ENCODE measurements at places on chromosomes 7 and 10.

DNA sequence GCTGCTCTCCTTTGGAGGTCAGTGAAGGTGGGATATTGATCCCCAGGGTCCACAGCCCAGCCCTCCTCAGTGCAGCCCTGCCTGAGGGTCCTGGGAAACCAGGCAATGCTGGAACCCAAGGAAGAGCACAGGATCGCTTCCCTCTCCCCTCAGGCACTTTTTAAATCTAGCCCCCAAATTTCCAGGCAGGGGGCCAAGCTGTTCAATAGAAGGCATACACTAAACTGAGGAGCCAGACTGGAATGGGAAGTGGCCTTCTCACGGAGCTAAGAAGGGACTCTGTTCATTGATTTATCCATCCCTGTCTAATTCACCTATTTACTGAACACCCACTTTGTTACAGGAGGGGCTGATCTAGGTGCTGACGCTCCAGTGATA, 60.3 kb downstream of the GLI3 start:
- no peak for DNase-seq

DNA sequence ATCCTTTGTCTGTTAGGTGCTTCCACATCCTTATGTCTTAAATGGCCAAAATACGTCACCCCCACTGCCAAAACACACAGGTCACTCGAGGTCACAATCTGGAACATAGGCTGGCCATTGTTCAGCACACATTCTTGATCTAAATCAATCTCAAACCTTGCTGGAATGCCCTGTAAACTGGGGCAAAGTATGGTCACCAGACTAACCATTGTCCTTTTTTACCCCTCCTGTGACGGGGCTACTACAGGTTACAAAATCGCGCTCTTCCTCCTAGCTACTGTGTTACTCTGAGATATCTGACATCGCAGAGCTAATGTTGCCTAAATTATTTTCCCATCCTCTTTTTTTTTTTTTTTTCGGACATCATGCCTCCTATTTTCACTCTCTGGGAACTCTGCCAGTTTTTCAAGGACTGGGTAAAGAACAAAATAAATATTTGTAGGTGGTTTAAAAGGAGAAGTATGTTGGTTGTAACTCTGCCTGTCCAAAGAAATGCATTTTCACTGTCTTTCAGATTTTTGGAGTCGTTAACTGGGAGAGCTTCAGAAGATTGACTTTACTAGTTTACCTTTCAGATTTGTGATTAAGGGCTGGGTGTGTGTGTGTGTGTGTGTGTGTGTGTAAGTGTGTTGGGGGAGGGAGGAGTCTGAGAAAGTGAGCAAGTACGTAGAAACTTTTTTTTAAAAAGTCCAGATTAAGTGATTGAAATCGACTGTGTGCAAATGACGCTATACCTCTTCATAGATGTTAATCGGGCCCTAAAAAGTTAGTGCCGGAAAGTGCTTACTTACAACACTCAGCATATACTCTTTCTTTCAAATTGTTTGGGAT, 942 bp upstream of the KIAA1217 start:
- no peak for DNase-seq

DNA sequence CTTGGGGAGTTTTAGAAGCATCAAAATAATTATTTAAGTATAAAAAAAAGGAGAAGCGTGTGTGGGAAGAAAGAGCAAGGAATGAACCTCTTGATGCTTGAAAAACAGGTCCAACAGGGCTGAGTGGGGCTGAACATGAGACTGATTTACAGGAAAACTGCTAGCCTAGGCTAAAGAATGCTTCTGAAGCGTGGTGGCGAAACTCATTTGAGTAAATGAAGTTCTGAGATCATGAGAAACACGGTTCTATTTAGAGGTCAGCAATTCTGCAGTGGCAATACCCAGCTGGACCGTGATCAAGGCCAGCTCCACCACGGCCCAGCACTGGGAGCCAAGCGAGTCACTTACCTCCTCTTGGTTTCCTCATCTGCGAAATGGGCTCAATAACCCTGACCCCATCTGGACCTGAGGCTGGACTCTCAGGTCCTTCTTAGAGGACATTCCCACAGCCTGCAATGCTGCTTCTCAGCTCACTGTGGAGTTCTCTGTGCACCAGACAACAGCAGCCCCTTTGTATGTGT, 140.1 kb upstream of the ADAM12 start:
- no peak for DNase-seq

DNA sequence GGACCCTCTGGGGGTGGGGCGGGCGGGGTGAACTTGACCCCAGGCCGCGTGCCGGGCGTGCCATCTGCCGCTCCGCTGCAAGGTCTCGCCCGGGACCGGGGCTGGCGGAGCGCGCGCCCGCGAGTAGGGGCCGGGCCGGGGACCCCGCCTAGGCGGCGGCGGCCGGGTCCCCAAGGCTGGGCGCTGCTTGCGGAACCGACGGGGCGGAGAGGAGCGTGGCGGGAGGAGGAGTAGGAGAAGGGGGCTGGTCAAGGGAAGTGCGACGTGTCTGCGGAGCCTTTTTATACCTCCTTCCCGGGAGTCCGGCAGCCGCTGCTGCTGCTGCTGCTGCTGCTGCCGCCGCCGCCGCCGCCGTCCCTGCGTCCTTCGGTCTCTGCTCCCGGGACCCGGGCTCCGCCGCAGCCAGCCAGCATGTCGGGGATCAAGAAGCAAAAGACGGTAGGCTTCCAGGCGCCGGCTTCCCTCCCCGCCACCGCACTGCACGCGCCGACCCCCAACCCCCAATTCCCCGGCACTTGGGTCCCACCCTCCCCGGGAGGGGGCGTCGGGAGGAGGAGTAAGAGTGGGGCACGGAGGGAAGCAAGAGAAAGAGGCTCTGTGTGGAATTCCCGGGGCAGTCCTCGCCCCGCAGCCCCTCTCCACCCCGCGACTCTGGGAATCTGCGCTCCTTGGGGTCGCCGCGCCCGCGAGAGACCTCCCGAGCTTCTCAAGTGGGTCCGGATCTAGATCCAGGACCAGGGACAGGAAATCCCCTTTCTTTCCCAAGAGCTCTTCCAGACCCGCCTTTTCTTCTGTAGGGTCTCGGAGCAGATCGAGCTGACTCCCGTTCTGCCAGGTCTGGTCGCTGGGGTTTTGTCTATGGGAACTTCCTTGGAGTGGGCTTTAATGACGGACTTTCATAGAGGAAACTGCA, at the start of gene PAPSS2:
Gene PAPSS2 (plus strand): TSS at position 308 of the 913 bp plus-strand sequence. CDS start 104 bp downstream, at position 412.
- no peak for DNase-seq

GRCh38 chr10:131391936-131392335, 80.4 kb upstream of the TCERG1L start:
- DNase-seq, result no peak

GRCh38 chr10:124320778-124321432, 97.8 kb downstream of the OAT start:
- no peak for DNase-seq

- DNase-seq, result no peak
These were observed 37.3 kb downstream of the SLC16A9 start for GRCh38 chr10:59672150-59672875.

DNA sequence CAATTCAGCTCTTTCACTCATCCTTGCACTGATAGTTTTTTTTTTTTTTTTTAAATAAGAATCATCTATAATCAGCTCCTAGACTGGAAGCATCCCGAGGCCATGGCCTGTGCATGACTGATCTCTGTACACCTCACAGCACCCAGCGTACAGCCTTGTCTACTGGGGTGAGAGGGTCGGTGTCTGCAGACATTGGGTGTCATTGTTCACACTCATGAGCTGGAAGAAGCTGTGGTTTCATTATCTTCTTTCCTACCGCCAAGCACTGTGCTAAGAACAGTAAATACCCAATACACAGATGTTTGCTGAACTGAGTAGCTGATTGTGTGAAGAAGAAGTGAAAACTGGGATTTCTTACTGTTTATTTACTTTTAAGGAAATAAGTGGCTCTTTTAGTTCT, 123.6 kb downstream of the CLEC2L start:
- DNase-seq, result no peak

DNA sequence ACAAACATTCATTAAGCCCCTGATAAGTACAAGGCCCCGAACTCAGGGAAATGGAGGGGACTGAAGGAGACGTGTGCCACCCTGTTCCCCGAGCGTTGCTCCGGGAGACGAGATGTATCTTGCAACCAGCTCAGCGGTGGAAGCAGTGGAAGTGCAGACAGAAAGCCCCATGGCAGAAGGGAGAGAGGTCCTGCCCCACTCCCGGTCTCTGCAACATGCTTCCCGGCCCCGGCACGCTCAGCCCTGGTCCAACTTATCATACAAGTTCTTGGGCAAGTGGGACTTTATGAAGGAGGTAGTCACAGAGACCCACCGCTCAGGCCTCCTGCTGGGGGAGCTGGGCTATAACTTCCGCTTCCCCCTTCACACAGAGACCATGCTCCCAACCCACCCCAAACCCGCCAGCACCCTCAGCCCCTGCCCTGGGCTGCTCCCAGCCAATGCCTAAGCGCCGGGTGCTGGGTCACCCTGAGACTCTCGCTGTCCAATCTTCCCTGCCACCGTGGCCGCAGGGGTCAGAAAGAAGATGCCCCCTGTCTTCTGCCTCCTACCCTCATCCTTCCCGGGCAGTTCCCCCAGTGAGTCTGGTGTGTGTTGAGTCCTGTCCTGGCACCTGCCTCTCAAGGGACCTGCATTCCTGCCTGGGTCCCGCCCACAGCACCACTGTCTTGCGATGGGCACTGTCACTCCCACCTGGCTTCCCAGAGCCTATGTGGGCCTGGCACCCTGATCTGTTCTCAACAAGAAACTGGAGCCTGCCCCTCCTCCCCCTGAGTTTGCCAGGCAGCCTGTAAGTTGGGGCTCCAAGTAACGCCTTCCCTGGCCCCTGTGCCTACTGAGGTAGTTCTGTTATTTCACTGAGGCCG, 157.7 kb downstream of the PRKAG2 start:
- DNase-seq, result no peak

- no peak for DNase-seq
These were observed 28.8 kb downstream of the CNOT4 start for GRCh38 chr7:135480966-135481597.

DNA sequence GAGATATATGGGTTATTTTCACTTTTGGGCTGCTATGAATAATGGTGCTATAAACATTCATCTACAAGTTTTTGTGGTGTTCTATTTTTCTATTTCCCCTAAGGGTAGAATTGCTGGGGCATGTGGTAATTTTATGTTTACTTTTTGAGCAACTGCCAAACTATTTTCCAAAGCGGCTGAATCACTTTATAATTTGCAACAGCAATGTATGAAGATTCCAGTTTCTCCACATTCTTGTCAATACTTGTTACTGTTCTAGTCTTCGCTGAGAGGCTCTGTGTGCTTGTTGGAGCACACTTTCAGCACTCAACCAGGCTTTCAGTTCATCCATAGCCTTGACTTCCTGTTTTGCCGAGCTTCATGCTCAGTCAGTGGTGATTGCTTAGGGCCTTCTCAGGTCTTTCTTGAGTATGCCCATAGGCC, 39.0 kb downstream of the ADK start:
- no peak for DNase-seq

GRCh38 chr7:95690367-95690947, 81.9 kb upstream of the DYNC1I1 start:
- DNase-seq, result no peak

- DNase-seq, result no peak
These were observed 104.6 kb downstream of the NRP1 start for GRCh38 chr10:33229949-33230267.

DNA sequence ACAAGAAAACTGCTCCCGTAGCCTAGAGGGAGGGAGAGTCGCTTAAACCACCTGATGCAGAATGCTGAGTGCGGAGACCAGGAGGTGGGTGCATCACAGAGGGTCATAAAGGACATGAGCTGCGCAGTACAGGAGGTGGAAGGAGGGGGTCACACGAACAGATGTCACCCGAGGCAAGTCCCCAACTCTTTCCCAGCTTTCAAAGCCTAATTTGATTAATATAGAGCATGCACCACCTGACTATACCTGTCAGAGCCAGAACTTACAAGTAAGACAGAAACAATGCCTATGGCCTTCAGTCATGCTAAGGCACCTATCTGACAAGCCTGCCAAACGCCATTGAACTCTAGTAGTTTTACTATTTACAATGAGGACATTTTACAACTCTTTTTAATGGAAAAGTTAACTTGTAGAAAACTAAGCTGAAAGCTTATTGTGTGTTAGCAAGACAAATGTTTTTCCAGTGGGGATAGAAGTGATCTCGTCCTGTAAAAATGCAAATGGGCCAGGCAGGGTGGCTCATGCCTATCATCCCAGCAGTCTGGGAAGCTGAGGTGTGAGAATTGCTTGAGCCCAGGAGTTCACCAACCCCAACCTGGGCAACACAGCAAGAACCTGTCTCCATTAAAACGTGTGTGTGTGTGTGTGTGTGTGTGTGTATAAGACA, 1.1 kb upstream of the VOPP1 start:
- no peak for DNase-seq

GRCh38 chr10:22444219-22444788, 99.0 kb downstream of the SPAG6 start:
- DNase-seq, result no peak

- no peak for DNase-seq
These were observed 177.3 kb upstream of the PPP2R2D start for GRCh38 chr10:131723297-131724168.

GRCh38 chr10:125082881-125083575, 77.3 kb downstream of the CTBP2 start:
- no peak for DNase-seq

- no peak for DNase-seq
These were observed 37.6 kb upstream of the C1QL3 start for GRCh38 chr10:16559236-16559773.

DNA sequence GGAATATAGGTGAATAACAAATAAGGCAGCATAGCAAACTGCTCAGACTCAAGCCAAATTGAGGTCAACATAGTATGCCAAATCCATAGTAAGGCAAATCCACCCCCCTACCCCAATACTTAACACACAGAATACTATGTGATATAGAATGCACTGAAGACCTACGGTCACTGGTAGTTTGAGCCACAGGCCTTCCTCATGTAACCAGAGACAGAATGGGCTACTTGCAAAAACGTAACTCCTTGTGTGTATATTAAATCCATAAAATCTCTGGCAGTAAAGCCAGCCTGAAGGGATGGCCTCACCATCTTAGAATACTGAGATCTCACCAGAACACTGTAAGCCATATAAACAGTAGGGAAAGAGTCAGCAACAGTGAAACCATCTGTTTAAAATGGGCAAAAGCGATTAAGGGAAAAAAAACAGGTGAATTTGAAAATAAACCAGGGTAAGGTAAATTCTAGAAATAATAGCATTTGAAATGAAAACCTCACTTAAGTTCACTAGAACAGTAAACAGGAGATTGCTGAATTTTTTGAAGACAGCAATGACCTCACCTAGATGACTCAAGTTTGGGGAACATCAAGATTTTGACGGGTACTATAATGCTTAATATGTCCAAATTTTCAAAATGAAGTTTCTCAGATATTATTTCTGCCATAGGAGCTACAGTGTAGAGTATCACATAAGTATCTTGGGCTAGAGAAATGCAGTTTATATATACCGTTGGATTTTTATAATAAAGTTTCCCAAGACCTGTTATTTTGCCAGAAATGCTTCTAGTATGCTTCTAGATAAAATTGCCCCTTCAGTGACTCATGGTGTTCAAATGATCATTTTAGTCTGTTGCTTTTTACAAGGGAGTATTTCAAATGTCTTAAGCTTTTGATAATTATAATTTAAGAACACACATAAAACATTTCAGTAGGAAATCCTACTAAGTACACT, 13.9 kb downstream of the HNRNPA2B1 start:
- DNase-seq, result no peak

- DNase-seq, result no peak
These were observed 69.3 kb downstream of the MYOF start for GRCh38 chr10:93412801-93413200.

- no peak for DNase-seq
These were observed 99.6 kb downstream of the SVIL start for GRCh38 chr10:29535012-29535777.

GRCh38 chr10:128781637-128782036, 655.4 kb upstream of the MKI67 start:
- DNase-seq, result no peak

GRCh38 chr7:146345251-146345650, 228.7 kb downstream of the CNTNAP2 start:
- no peak for DNase-seq

Data from NK-92 treated with Interleukin-12 subunit alpha and Interleukin-12 subunit beta, amount 100 ng/mL, for 24 hours (cell line).